ENCODE measurements at places on chromosomes 5 and 9. TPM values are rescaled to one million over a fixed set of nuclear protein-coding genes. Genes with fewer than 3 reads are reported as not detected.

The CER1 gene
- total RNA-seq: not detected

The GPX3 gene
- total RNA-seq: 28.9 TPM

The SLC46A2 gene
- not detected for total RNA-seq

The PCDHB4 gene
- not detected for total RNA-seq

The PCDHGA9 gene
- 6.2 TPM for total RNA-seq

The PCDHA12 gene
- under 0.01 TPM for total RNA-seq

The JAKMIP2 gene
- 0.22 TPM for total RNA-seq

The COL27A1 gene
- total RNA-seq: 29.2 TPM

The CCDC183 gene
- total RNA-seq: 0.22 TPM

The ANKRD18B gene
- total RNA-seq: 1.1 TPM

The PCA3 gene
- total RNA-seq: not detected

The PAEP gene
- not detected for total RNA-seq

The ZNF454 gene
- 2.0 TPM for total RNA-seq

The GIN1 gene
- total RNA-seq: 4.2 TPM

The SMIM33 gene
- total RNA-seq: not detected

The TJP2 gene
- 45.2 TPM for total RNA-seq

The NMUR2 gene
- total RNA-seq: under 0.01 TPM

The SOHLH1 gene
- not detected for total RNA-seq

The POU5F2 gene
- 1.7 TPM for total RNA-seq

The ADAMTS12 gene
- total RNA-seq: 135 TPM

The PCDHB16 gene
- under 0.01 TPM for total RNA-seq

The ALDOB gene
- not detected for total RNA-seq

The NR4A3 gene
- 0.43 TPM for total RNA-seq

The WNK2 gene
- not detected for total RNA-seq

The CATSPER3 gene
- not detected for total RNA-seq

The CDC25C gene
- total RNA-seq: 13.3 TPM

The TSC1 gene
- 91.3 TPM for total RNA-seq

The MLANA gene
- not detected for total RNA-seq

The GDNF gene
- total RNA-seq: 12.3 TPM

The PRRX2 gene
- 0.14 TPM for total RNA-seq

The SLC1A1 gene
- 12.9 TPM for total RNA-seq

The ANKRD31 gene
- under 0.01 TPM for total RNA-seq

The TUSC1 gene
- total RNA-seq: 0.44 TPM

The CORO2A gene
- 0.44 TPM for total RNA-seq

The RANBP17 gene
- total RNA-seq: 13.6 TPM

The FOXD4L6 gene
- total RNA-seq: under 0.01 TPM

All from placental pericyte (primary cell).